ENCODE measurements at places on chromosomes 13 and 19.

- no peak for DNase-seq
Measured at GRCh38 chr19:41531438-41532311, 44.3 kb upstream of the CEACAM21 start.

DNA sequence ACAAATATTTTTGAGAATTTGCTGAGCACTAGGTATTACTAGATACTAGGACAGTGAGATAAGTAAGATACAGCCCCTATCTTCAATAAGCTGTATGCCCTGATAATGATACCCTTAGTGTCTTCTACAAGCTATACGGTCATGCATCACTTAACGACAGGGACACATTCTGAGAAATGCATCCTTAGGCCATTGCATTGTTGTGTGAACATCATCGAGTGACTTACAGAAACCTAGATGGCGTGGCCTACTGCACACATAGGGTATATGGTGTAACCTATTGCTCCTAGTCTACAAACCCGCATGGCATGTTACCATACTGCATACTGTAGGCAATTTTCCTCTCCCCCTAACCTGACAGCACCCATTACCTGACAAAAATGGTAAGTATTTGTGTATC is 64.9 kb downstream of the LRCH1 start:
- DNase-seq, result no peak

GRCh38 chr19:1288833-1289685 is 3.4 kb downstream of the EFNA2 start:
- no peak for DNase-seq

DNA sequence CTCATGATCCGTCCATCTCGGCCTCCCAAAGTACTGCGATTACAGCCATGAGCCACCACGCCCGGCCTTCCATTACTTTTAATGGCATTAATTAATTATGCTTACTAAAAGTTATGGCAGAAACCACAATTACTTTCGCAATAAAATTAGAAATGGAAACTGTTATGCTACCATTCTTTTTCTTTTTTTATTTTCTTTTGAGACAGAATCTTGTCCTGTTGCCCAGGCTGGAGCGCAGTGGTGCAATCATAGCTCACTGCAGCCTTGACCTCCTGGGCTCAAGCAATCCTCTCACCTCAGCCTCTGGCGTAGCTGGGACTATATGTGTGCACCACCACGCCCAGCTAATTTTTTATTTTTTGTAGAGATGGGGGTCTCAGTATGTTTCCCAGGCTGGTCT is 4.6 kb upstream of the BST2 start:
- no peak for DNase-seq

GRCh38 chr13:48687249-48687648 is 33.5 kb downstream of the CYSLTR2 start:
- DNase-seq, result no peak

DNA sequence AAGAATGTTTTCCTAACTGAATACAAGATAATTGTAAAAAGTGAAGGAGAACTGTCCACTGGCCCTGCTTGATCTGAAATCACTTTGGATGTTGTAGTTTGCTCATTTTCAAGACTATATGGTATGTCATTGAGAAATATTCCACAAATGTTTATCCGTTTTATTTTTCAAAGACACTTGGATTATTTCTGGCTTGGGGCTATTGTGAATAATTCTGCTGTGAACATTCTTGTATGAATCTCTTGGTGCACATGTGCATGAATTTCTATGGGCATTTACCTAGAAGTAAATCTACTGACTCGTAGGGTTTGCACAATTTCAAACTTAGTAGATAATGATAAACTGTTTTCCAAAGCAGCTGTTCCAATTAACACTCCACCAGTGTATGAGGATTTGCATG is 8.6 kb downstream of the RXFP2 start:
- no peak for DNase-seq

DNA sequence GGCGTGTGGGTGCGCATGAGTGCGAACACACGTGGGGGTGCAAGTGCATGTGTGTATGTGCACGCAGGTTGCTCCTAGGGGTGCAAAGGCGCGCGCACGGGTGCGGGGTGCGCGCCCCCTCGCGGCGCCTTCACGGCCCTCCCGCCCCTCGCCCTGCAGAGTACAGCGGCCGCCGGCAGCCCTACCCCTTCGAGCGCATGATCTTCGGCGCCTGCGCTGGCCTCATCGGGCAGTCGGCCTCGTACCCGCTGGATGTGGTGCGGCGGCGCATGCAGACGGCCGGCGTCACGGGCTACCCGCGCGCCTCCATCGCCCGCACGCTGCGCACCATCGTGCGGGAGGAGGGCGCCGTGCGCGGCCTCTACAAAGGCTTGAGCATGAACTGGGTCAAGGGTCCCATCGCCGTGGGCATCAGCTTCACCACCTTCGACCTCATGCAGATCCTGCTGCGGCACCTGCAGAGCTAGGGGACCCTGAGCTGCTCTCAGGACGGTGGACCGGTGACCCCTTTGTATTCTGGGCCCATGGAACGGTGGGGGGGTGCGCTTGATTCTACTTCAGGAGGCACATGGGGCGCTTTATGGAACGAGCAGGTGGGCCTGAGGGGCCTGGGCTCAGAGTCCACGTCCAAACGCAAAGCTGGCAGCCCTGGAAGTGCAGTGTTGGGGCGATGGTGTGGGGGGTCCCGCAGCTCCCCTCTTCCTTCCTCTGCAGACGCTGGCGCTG is 27.7 kb downstream of the TMEM161A start:
- DNase-seq, result no peak

DNA sequence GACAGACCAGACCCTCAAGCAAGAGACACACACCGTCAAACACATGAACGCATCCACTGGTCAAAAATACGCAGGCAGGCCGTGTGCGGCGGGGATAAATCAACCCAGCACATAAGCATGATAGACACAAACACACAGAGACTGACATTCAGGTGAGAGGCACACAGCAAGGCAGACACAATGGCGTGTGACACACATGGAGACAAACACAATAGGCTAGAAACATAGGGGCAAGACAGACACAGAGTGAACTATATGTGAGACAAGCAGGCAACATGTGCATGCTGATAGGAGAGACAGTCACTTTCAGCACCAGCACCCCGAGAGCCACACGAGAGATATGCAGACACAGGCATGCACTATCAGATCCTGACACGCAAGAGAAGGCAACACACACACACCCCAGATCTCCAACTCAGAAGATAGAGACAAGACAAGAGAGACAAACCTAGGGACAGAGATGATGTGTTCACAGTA is 6.9 kb upstream of the JUNB start:
- DNase-seq, result no peak

DNA sequence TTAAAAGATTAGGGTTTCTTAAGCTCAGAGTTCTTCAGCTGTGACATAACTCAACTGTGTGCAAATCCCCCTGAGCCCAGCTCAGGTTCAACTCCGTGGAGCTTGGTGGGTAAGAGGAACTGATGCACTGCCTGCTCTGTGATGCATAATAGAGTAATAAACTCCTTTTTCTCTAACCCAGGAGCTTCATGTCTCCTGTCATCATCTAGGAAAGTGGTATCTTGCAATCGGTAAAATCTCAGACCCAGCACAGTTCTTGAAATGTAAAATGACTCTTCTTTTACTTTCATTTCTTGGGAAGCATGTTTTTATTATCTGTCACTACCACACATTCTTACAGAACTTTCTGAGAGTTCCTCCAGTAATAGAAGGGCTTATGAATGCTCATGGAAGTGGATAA is 123.8 kb upstream of the PCDH9 start:
- DNase-seq, result no peak

DNA sequence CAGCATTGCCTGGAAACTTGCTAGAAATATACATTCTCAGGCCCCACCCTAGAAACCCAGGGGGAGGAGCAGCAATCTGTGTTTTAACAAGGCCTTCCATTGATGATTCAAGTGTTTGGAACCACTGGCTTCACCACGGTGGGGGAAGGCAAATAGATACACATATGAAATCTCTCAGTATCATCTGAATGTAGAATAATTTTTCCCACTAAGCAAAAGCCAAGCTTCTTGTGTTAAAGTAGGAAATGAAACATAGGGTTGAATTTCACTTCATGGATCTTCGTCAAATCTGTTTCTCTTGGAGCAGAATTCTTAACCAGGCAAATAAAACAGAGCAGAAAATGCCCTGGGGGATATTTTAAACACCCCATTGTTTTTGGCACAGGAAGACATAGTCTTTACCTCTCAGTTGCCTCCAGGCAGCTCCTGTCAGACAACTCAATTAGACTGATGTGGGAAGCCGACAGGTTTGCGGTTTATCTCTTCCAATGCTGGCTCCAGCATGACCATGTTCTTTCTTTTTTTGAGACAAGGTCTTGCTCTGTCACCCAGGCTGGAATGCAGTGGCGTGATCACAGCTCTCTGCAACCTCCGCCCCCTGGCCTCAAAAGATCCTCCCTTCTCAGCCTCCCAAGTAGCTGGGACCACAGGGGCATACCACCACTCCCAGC is 213.0 kb downstream of the FOXO1 start:
- no peak for DNase-seq

DNA sequence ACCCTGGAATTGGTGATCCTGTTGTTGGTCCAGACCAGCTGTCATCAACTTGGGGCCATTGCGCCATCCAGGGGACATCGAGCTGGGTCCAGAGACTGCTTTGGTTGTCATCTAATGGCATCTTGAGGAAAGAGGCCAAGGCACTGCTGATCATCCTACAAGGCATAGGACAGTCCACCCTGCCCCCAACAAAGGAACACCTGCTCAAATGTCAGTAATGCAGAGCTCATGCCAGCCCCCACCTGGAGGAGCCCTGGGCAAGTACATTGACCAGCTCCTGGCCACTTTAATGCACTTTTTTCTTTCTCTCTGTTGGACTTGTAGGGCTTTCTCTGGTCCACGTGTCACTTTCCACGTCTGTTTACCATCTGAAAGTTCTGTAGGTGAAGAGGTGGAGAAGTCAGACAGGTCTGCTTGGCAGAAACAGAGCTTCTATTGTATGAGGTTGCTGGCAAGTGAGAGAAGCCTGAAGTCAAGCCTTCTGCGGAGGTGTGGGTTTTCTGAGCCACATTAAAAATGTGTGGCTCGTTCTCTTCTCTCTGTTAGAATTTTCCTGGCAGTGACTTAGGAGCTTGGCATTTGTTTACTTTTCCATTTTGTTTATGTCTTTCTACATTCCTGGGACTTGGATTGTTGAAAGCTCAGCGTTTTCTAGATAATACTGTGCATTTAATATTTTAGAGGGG is 124.0 kb upstream of the RNF113B start:
- DNase-seq, result peak; percentile 20

GRCh38 chr19:8580710-8581281 is 3.6 kb upstream of the MYO1F start:
- peak; percentile 36 for DNase-seq

DNA sequence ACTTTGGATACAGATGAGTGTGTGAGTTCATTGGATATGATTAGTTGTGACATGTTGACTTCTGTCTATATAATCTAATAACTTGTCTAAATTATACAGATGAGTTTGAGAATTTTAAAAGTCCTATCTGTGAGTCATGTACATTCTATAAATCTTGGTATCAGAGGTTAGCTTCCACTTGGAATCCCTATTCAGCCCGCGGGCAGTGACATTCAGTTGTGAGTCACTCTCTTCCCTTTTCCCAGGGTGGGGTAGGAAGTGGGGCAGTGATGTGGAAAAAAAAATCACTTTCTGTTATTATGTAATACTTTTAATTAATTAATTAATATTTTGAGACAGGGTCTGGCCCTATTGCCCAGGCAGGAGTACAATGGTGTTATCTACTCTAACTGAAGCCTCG is 33.0 kb upstream of the ZNF808 start:
- DNase-seq, result no peak

DNA sequence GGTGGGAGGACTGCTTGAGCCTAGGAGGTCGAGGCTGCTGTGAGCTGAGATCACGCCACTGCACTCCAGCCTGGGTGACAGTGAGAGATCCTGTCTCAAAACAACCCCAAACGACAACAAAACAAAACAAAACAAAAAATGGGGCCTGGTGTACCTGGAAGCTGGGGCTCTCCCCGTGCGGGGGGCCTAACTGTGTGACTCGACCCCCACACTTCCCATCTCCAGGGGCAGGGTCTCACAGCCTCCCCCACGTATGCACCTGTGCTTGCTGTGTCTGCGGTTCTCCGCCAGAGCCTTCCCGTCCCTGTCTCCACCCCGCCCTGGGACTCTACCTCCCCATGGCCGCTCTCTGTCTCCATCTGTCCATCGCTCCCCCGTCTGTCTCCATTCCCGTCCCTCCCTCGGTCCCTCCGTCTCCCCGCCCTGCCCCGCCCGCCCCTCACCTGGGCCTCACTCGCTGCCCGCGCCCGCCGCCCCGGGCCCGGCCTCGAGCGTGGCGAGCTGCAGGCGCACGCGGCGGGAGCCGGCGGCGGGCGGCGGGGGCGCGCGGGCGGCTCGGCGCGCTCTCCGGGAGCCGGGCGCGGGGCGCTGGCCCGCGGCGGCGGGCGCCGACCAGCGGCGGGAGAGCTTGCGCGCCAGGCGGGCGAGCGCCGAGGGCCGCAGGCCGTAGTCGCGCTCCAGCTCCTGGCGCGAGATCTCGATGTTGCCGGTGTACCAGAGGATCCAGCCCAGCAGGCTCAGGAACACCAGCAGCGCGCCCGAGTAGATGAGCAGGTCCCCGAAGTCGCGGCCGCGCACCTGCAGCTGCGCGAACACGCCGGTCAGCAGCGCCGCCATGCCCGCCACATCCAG is 587 bp downstream of the TMEM238 start:
- DNase-seq, result no peak

DNA sequence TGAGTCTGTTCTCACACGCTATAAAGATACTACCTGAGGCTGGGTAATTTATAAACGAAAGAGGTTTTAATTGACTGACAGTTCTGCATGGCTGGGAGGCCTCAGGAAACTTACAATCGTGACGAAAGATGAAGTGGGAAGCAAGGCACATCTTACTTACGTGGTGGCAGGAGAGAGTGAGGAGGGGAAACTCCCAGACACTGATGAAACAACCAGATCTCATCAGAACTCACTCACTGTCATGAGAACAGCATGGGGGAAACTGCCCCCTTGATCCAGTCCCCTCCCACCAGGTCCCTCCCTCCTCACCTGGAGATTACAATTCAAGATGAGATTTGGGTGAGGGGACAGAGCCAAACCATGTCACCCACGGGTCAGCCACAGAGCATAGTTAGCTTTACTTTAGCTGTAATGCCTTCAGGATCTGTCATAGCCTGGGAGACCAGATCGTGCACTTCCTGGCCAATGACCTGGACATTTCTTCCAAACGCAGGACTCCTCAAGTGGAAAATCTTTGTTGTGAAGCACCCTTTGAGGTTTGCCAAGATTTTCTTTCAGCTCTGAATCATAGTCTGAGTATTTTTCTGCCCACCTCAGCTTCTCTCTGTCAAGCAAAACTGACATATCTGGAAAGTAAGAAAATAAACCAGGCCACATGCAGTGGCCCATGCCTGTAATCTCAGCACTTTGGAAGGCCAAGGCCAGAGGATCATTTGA is 25.2 kb upstream of the HIF3A start:
- no peak for DNase-seq

GRCh38 chr13:25186187-25186586 is 14.1 kb upstream of the AMER2 start:
- no peak for DNase-seq

DNA sequence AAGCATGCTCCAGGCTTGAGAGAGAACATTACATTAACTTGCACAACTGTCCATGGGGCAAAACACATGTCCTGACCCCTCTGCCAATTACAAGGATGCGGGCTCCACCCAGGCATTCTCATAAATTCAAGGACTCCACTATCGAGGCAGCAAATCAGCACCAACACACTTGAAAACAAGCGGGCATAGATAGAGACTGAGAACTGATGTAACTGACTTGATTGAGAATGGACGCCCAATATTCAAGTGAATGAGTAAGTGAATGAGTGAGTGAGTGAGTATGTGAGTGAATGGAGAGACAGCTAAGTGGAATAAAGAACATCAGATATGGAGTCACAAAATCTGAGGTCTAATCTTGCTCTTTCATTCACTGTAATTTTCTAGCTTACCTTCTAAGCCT is 75.0 kb upstream of the VSTM2B start:
- no peak for DNase-seq

Data from NCI-H1048 (cell line).